ENCODE measurements at places on chromosomes 7 and 10. TPM values are rescaled to one million over a fixed set of nuclear protein-coding genes. Genes with fewer than 3 reads are reported as not detected.

The C10orf120 gene
- total RNA-seq = not detected

The CYP2C9 gene
- total RNA-seq = not detected

The CASTOR2 gene
- 19.4 TPM for total RNA-seq

DNA sequence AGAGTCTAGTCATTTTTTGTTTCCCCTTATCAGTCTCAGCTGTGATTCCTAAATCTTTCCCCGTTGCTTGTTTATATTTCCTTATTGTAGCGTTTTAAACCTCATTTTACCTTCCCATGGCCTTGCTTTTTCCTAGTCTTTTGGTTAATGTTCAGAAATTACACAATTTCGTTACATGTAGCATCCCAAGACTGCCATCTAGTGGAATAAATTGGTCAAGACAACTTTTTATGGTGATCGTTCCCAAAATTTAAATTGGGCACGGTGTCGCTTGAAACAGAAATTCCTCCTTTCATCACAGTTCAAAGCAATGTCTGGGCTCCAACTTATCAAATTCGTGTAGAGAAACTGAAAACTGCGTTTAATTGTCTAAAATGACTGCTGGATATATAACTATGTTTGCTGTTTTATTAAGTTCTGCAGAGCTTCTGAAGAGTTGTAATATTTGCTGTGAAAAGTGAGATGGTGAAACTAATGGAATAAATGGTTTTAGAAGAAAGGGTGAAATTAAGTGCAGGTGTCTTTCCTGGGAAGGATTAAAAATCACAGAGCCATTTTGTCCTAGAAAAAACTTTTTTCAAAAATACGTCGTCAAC, 370.2 kb downstream of the PHF14 start:
- DNase-seq = no peak

- DNase-seq = no peak
Observed at GRCh38 chr10:87053111-87053510, 33.0 kb downstream of the FAM25A start.

- no peak for DNase-seq
Observed at GRCh38 chr10:62924344-62924748, 108.2 kb upstream of the EGR2 start.

- no peak for DNase-seq
Observed at GRCh38 chr7:19715499-19715898, 6.7 kb upstream of the POLR1F start.

DNA sequence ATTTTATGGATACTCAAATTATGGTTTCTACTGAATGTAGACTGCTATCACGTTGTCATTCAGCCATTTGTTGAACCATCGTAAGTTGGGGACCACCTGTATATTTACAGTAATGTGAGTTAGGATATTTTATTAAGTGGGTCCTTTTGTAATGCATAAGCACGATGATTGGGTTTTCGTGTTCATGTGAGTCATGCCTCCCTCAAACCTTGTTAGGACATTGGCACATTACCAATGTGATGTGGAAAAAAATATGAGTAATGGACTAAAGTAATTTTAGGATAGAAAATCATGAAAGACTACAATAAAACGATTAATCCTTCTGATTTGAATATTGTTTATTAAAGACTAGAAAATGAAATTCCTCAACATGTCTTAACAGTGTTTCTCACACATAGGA, 8.7 kb downstream of the SMC3 start:
- DNase-seq = no peak

DNA sequence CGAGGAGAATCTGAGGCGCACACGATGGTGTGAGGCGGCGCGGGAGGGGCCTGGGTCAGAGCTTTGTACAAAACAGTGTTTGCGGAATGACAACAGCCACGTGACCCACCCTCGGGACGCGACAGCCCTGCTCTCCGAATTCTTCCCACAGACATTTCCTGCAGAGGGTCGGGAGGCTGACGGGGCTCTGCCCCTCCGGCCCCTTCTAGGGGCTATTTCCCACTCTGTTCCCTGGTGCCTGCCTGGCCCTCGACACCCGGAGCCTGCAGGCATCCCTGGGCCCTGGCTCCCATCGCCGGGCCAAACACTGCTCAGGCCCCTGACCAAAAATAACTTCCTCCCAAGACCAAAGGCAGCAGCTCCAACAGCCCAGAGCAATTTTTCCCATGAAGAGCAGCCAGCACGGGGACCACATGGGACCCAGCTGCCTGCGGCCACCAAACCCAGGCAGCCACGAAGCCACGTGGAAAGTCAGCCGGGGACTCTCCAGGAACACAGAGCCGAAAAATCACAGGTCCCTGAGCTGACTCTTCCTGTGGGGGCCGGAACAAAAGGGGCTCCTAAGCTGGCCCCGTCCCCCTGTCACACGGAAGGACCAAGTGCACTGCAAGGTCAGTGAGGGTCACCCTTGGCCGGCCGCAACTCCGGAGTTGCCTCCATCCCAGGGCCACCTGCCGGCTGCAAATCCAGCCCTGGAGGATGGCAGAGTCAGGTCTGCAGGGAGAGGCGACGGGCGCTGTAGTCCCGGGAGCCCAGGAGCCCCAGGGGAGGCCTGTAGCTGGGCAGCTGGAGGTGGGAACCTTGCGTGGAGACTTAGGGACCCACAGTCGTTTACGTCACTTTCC, 42.0 kb downstream of the PAPOLB start:
- DNase-seq = no peak

- DNase-seq = no peak
Observed at GRCh38 chr7:114755856-114756255, 166.0 kb upstream of the MDFIC start.

DNA sequence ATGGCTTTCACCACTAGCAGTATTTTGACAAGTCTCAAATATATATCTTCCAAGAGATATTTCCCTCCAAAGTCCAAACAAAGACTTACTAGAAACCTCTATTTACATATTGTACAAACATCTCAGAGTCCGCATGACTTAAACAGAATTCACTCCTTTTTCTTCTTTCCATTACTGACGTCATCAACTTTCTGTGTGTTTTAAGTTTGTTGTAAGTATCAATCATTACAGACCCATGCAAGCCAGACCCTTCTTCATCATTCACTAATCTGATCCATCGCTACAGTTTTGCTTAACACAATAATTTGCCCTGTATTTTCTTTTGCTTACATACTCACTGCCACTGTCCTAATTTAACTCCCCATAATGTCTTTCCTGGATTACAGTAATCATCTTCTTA, 51.9 kb downstream of the SEMA3A start:
- no peak for DNase-seq

GRCh38 chr10:13973742-13974141, 357.0 kb downstream of the FRMD4A start:
- no peak for DNase-seq

All from omental fat pad (tissue), 4 donors.